ENCODE measurements at places on chromosomes 3 and 15.

DNA sequence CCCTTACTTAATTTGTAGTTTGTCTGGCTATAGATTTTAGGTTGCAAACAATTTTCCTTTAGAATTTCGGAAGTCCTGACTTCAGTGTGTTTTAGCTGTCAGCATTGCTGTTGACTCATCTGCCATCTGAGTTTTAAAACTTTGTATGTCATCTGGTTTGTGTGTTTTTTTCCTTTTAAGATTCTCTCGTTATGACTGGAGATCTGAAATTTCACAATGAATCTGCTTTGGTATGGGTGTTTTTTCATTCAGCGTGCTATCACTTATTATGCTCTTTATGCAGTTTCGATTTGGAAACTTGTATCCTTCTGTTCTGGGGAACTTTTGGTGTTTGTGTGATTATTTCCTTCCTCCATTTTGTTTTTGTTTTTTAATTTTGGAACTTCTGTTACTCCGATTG lies 53.7 kb upstream of the ZNF280D start:
- no peak overlapping the region for H3K27ac ChIP-seq
- H3K4me1 ChIP-seq, result no peaks in the 10 kb centered on the region
- no peaks in the 10 kb centered on the region for H3K36me3 ChIP-seq
- no peaks in the 10 kb centered on the region for H3K27me3 ChIP-seq
- no peak overlapping the region for H3K4me3 ChIP-seq

DNA sequence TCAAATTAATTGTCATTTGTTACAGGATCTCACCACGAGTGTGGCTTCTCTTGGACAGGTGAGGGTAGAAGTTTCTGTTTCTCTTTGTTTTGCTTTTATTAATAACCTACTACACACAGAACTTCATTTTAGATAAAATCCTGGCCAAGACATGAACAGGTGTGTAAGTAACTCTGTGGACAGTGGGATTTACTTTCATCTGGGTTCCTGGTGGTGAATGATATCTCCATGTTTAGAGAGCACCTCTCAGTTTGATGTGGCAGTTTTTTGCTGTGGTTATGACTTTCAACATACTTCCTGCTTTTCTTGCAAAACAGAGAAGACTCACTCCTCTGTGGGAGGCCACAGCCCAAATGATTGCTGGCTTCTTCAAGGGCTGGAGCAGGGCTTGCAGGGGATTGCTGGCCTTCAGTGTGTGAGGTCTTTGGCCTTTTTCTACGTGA lies 71.1 kb upstream of the XCR1 start:
- H3K27me3 ChIP-seq, result no peaks in the 10 kb centered on the region
- H3K27ac ChIP-seq, result no peak overlapping the region
- H3K36me3 ChIP-seq, result no peaks in the 10 kb centered on the region
- H3K4me1 ChIP-seq, result no peaks in the 10 kb centered on the region
- no peak overlapping the region for H3K4me3 ChIP-seq

- no peak overlapping the region for H3K27ac ChIP-seq
- no peaks in the 10 kb centered on the region for H3K27me3 ChIP-seq
- H3K4me1 ChIP-seq, result no peaks in the 10 kb centered on the region
- no peaks in the 10 kb centered on the region for H3K36me3 ChIP-seq
- DNase-seq, result no peak
These were observed 465.0 kb downstream of the CNTN3 start for GRCh38 chr3:74149466-74149865.

DNA sequence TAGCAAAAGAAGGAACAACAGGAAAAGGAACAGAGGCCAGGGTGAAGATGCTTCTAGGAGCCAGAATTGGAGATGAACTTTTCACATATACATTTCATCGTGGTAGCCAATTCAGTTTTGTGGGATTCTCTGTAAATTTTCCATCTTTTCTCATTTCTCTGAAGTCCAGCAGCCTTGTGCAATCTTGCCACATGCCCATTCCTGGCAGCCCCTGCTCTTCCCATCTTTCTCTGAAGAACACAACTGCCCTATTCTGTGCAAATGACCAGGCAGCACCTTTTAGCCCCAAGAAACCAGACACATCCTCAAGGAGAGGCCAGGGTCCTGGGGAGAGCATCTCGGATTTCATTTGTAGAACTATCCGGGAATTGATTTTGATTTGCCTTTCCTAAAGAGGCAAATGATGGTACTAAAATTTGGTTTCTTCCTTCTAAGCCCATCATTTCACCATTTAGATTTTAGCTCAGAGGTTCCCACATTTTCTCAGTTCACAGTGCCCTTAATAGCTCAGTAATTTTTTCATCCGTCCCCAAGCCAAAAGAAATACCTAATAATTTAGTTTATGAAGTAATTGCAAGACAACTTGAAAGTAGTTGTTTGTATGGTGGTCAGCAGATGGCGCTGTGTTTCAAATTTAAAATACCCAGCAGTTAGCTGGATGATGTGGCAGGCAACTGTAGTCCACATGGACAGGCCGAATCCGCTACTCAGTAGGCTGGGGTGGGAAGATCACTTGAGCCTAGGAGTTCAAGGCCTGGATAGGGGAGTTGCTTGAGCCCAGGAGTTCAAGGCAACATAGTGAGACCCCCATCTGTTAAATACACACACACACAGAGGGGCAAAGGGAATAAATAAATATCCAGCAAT lies 61.3 kb upstream of the ACKR4 start:
- H3K27me3 ChIP-seq, result no peaks in the 10 kb centered on the region
- H3K4me3 ChIP-seq, result no peak overlapping the region
- peak; percentile 83 for DNase-seq
- H3K27ac ChIP-seq, result peak overlapping the region; percentile 69
- H3K4me1 ChIP-seq, result no peaks in the 10 kb centered on the region
- H3K36me3 ChIP-seq, result no peaks in the 10 kb centered on the region

DNA sequence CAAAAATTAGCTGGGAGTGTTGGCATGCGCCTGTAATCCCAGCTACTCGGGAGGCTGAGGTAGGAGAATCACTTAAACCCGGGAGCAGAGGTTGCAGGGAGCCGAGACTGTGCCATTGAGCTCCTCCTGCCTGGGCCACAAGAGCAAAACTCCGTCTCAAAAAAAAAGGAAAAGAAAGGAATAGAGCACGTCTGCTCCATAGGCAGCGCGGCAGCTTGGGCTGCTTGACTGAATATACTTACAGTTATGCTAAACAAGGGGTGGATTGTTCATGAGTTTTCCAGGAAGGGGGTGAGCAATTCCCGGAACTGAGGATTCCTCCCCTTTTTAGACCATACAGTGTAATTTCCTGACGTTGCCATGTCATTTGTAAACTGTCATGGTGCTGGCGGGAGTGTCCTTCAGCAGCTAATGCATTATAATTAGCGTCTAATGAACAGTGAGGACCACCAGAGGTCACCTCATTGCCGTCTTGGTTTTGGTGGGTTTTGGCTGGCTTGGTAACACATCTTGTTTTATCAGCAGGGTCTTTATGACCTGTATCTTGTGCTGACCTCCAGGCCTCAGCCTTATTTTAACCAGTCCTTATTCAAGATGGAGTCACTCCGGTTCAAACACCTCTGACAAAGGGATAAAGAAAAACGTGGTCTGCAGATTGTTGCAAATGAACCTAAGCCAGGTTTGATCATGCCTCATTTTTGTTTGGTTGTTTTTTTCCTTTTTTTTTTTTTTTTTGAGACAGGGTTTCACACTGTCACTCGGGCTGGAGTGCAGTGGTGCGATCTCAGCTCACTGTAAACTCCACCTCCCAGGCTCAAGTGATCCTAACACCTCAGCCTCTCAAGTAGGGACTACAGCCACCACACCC lies 24.9 kb upstream of the SENP5 start:
- no peaks in the 10 kb centered on the region for H3K4me1 ChIP-seq
- no peak overlapping the region for H3K4me3 ChIP-seq
- H3K27ac ChIP-seq, result no peak overlapping the region
- H3K27me3 ChIP-seq, result no peaks in the 10 kb centered on the region
- DNase-seq, result no peak
- H3K36me3 ChIP-seq, result no peaks in the 10 kb centered on the region

DNA sequence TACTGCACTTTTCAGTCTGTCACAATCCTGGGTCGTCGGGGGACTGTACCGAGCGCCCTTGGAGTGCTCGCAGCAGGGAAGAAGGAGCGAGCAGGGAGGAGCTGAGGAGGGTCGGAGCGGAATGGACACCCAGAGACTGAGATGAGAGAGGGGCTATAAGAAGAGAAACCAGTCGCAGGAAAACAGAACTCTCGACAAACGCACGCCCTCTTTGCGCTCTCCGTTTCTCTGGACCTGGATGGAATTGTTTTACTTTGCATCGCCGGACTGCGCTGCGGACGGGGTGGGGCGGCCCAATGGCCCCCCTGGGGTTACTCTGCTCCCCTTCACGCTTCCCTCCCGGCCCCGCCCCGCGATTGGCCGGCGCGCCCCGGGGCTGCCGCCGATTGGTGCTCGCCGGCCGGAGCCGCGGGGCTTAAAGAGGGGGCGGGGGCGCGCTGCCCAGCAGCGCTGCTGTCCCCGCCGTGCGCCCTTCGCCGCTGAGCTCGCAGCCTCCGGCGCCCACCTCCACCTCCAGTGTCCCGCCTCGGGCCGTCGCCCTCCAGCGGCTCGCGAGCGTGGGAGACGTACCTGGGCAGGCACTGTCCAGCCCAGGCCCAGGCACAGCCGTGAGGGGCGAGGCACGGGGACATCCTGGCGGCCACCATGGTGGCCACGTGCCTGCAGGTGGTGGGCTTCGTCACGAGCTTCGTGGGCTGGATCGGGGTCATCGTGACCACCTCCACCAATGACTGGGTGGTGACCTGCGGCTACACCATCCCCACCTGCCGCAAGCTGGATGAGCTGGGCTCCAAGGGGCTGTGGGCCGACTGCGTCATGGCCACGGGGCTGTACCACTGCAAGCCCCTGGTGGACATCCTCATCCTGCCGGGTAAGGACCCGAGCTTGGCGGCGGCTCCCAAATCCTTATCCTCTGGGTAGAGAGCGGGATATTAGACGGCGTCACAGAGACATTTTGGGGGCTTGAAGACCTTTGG lies at the start of gene CLDN11:
CLDN11 (plus strand) TSS at position 447 of the 977 bp plus-strand sequence; CDS start at position 646, 199 bp downstream.
- H3K36me3 ChIP-seq, result no peaks in the 10 kb centered on the region
- peaks cover 27% of the 10 kb centered on the region for H3K4me1 ChIP-seq
- H3K27me3 ChIP-seq, result peaks cover 59% of the 10 kb centered on the region

DNA sequence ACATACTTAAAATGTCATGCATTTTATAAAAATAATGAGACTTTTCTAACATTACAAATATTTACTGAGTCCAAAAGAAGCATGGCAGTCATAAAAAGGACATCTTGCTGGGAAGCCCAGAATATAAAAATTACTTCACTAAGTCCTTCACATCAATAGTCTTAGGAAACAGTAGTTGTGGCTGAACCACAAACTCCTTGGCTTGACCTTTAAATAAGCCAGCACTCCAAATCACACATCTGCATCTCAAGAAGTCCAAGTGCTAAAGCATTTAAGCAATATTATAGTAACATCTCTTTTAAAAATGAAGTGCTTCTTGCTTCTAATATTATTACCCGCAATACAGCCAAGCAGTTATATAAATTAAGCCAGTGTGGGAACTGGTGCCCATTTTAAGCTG lies 8.8 kb downstream of the CCNL1 start:
- no peaks in the 10 kb centered on the region for H3K27me3 ChIP-seq
- no peak overlapping the region for H3K4me3 ChIP-seq
- no peak for DNase-seq
- H3K27ac ChIP-seq, result no peak overlapping the region
- peaks cover 99% of the 10 kb centered on the region for H3K36me3 ChIP-seq
- peaks cover 4% of the 10 kb centered on the region for H3K4me1 ChIP-seq

DNA sequence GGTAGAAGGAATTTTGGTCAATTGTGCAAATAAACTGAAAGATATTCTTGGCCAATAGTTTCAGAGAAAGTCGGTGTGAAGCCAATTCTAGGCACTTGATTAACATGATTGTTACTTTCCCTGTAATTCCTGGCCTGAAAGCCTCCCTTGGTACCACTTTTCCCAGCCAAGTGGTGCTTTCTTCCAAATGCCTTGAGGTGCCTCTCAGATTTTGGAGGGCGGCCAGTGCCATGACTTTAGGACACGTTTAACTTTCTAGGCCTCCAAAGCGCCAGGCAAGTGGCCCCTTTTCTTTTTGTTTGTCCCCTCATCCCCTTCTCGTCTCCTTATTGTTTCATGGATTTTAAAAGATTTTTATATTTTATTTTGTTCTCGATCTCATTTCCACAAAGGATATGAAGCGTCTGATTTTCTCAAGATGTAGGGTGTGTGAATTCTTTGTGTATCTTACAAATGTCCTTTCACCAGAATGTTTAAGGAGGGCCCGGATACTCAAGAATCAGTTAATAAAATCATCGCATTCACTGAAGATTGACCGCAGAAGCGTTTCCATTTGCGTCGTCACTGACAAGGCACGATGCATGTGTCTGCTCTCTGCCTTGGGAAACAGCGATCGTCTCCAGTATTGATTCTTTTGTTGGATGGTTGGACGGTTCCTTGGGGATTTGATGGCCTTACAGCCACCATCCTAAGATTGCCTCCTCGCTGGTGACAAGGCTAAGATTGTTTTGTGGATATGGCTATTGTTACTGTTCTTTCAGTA lies 87.8 kb downstream of the ASB7 start:
- H3K4me1 ChIP-seq, result no peaks in the 10 kb centered on the region
- no peak overlapping the region for H3K4me3 ChIP-seq
- H3K27ac ChIP-seq, result no peak overlapping the region
- no peak for DNase-seq
- no peaks in the 10 kb centered on the region for H3K36me3 ChIP-seq
- no peaks in the 10 kb centered on the region for H3K27me3 ChIP-seq

- no peaks in the 10 kb centered on the region for H3K27me3 ChIP-seq
- H3K27ac ChIP-seq, result no peak overlapping the region
- no peak for DNase-seq
- no peaks in the 10 kb centered on the region for H3K4me1 ChIP-seq
- H3K4me3 ChIP-seq, result no peak overlapping the region
These were observed 159.4 kb upstream of the CHRM5 start for GRCh38 chr15:33808720-33809457.

DNA sequence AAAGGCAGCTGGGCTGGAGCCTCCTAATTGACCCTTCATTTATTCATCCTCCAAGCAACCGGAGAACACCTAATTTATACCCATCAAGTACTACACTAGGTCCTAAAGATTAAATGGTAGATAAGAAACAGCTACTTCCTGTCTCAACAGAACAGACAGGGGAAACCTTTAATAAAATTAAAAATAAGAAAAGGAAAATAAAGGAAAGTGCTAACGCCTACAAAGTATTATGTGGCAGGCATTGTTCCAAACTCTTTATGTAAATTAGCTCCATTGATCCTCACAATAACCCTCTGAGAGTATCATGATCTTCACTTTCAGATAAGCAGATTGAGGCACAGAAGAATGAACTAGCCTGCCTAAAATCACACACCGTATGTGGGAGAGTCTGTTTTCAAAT lies 139.5 kb downstream of the CNTN6 start:
- H3K27me3 ChIP-seq, result no peaks in the 10 kb centered on the region
- H3K36me3 ChIP-seq, result no peaks in the 10 kb centered on the region
- H3K4me1 ChIP-seq, result peaks cover 10% of the 10 kb centered on the region

- H3K36me3 ChIP-seq, result 0 out of 2 replicates have a peak, but pooled peaks cover 3% of the 10 kb centered on the region
- no peaks in the 10 kb centered on the region for H3K4me1 ChIP-seq
- H3K27ac ChIP-seq, result no peak overlapping the region
- H3K27me3 ChIP-seq, result no peaks in the 10 kb centered on the region
These were observed 35.2 kb downstream of the IFT122 start for GRCh38 chr3:129474984-129475804.

Data from GM23338 (cell line).